Activated CD4-positive, alpha-beta T cell treated with anti-CD3 and anti-CD28 coated beads, Interleukin-2, Interleukin-6, amounts not matched to agents 100 ng/mL and 50 ng/mL, durations not matched to agents 16 hours and 8 hours (primary cell): ENCODE measurements at places on chromosomes 16 and 17.

- no peak for DNase-seq
These were observed at the start of gene GP2 for GRCh38 chr16:20327444-20328041. Gene GP2, minus strand, starts transcription at chr16:20327513. Its CDS starts 1,082 bp downstream, at chr16:20326431.

- DNase-seq, result no peak
These were observed 608.1 kb downstream of the TOX3 start for GRCh38 chr16:51938861-51939260.

DNA sequence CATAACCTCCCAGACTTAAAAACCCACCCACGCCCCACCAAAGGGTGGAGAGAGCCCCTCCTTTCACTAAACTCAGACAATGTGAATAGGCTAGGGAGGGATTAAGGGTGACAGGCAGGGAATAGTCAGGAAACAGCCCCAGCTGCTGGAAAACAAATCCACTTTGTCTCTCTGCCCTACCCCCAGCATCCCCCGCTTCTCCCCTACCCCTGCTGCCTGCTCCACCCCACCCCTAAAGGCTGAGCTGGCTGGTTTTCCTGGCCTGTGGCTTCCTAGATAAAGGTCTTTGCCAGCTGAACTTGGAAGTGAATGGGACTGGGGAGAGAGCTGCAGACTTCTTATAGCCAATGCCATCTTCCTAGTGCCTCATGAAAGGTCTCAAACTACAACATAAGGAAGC lies 15.0 kb downstream of the CAVIN1 start:
- no peak for DNase-seq

- DNase-seq, result no peak
These were observed 5.0 kb downstream of the NLRC5 start for GRCh38 chr16:56994311-56994710.

DNA sequence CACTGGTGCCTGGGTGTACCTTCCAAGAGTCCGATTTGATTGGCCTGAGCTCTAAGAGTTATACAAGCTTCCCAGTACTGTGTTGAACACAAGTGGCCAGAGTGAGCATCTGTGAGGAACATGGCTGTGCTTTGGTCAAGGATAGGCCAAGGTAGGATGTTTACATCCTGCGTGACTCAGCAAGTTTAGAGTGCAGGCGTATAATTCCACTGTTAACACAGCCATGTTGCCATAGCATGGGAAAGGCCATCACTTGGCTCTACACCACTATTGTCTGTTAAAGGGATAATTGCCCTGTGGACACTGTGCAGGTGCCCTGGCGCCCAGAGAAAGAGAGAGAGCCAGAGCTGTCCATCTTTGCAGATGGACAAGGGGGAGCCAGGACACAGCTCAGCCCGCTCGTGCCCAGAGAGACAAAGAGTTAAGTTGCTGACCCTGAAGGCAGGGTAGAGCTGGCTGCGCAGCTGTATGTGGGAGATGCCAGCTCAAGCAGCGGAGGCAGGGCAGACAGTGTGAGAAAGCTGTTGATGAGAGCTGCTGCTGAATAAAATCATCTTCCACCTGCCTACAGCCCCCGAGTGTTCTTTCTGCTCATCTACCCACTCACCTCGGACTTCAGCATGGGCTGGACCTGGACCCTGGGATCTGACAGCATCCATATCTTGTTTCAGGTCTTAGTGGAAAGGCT lies 11.7 kb downstream of the CFAP52 start:
- no peak for DNase-seq
